AG09309 (cell line): ENCODE measurements at places on chromosomes 2 and 18.

- DNase-seq = no peak
These were observed 43.9 kb downstream of the TOGARAM2 start for GRCh38 chr2:29024882-29025430.

DNA sequence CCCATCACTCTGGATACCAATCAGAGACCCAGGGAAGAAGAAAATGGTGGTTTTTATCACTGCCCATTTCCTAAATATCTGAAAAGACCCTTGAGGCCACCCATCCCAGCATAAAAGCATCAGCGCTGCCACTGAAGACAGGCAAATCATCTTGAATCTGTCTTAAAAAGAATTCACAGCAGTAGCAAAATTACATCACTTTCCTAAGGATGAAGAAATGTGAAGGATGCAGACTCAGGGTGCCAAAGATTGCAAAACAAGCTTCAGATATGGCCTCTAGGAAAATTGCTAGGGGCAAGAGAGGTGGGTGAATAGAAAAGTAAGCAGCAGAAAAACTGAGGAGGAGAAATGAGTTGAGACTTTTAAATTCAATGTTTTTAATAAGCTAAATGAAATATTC, 70.0 kb downstream of the SLC25A12 start:
- DNase-seq = peak; percentile 43

GRCh38 chr2:128289439-128289838, 29.2 kb downstream of the HS6ST1 start:
- DNase-seq = no peak

DNA sequence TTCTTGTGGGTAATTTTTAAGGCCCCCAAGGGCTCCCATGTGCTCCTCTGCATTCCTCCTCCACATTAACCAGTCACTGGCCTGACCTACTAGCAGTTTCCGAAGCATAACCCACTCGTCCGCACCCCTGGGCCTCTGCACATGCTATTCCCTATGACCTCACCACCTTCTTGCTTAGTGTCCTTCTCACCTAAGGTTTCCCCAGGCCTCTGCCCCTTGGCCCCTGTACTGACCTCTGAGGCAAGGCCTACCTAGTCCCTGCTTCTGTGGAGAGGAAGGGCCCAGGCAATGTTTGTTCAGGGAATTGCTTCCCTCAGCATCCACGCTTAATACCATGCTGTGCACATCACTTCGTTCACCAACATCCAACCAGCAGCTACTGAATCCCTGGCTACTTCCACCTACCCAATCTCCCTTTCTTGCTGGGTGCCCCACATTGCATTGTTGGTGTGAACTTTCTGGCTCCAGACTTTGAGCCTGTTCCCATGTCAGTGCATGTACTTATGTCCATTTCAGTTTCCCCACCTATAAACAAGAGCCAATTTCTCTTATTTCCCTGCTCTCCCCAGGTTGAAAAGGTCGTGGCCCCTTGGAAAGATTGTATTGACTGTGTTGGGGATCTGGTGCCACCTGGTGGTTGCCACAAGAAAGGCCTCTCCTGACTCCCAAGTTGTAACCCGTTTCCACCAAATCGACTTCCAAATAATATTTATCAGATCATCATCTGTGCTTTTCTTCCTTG, 19.2 kb upstream of the TMEM177 start:
- no peak for DNase-seq

- no peak for DNase-seq
These were observed 95.6 kb downstream of the HDAC4 start for GRCh38 chr2:239305222-239305575.

GRCh38 chr2:61288070-61288841, 126.3 kb downstream of the C2orf74 start:
- DNase-seq = no peak

DNA sequence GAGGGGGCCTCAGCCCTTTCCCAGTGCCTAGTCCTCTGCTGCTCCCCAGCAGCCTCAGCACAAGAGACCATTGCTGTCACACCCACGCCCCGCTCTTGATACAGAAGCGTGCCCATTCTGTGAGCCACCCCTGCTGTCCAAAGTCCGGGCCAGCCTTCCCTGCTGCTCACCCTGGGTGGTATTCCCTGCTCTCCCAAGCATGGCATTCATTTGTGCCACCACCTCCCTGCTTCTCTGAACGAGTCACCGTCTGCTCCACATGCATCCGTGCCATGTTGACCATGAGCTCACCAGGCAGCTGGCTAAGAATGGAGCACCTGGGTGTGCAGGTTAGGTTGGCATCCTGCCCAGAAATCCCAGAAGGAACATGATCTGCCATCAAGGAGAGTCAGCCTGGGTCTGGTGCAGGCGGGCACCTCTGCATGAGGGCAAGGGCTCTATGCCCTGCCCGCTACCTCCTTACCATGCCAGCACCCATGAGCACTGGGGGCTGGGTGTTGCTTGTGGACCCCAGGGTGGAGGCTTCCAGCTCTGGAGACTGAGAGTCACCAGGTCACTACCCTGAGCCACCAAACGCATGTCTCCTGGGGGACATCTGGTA, 63.0 kb downstream of the TWIST2 start:
- DNase-seq = no peak

DNA sequence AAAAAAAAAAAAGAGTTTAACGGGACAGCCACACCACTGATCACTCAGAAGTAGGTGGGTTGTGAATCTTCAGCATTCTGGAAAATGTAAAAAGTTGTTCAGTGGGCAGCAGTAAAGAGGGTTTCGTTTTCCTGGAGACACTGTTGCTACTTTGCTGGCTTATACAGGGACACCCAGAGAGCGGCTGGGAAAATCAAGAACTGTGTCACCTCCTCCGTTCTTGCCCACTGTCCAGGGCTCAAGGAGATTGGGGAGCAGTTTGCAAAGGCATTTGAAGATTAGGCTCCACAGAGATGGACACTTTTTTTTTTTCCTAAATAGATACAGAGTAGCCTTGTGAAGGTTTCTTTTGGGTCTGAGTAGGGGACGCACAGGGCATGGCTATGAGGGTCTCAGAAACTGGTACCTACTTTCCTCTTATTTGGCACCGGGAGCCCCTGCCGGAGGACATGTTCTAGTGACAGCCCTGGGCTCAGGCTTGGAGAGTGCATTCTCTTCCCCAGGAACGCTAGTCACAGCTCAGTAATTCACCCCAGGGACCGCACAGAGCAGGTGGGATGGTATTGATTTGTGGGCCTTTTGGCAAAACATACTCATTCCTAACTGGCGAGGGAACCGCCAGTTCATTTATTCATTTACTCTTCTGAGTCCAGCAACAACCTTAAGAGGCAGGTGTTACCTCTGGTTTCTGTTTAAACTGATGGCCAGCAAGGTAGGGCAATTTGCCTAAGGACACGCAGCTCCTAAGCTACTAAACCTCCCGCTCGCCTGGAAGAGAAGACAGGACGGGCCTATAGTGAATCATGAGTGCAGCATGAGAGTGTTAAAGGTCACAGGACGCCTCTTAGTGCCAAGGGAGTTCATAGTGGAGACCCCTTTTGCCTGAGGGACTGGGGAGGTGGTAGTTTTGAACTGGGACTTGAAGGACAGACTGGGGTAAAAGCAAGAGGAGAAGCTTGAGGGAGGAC, 53.1 kb downstream of the HPCAL1 start:
- DNase-seq = no peak

GRCh38 chr18:24658302-24658701, 197.9 kb downstream of the HRH4 start:
- no peak for DNase-seq

DNA sequence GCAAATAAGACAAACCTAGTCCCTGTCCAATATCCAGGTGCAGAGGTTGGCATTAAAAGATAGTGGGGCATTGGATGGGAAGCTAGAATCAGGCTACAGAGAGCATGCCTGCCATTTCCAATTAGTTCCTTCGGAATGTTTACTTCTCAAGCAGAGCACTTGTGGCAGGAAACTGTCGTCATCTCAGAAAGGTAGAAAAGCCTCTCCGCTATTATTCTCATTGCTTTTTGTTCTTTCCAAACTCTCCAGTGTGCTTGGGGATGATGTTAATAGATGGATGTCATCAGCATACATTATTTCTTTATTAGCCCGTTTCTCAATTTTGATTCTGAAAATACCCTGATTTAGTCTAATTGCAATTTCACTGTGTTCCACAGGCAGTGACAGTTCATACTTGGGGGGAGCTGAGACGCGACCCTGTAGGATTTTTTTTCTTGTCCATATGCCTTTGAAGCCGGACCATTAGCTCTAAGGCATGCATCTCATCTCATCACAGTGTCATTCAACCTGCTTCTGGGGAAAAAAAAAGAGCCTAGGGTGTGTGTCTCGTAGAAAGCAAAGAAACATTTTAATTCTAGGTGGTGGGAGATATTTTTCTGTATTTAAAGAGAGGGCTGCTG, 7.7 kb downstream of the ASB18 start:
- DNase-seq = no peak

GRCh38 chr2:898319-898718, 52.3 kb upstream of the SNTG2 start:
- DNase-seq = no peak

- no peak for DNase-seq
These were observed 237.5 kb downstream of the PIK3C3 start for GRCh38 chr18:42192251-42193248.
